ENCODE measurements at places on chromosomes 12 and 14.

DNA sequence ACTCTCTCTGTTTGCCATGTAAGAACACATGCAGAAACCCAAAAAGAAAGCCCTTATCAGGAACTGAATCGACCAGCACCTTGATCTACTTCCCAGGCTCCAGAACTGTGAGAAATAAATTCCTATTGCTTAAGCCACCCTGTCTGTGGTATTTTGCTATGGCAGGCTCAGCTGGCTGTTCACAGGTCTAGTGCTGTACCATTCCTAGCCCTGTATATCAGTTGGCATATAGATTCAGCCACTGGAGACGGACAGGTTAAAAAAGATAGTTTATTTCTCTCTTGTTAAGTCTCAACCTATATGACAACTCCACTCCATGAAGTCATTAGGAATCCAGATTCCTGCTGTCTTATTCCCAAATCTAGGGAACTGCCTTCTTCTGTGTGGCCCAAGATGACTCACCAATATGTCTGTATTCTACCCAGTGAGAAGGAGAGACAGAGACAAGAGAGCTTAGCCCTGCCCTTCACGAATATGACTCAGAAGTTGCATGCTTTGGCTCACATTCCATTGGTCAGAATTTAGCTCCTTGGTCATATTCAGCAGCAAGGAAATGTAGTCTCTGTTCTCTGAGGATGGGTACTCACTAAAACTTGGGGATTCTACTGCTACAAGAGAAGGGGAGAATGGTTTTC lies 57.0 kb downstream of the PLEKHG7 start:
- ATAC-seq, result no peak

- peak; percentile 97 for ATAC-seq
Measured at GRCh38 chr12:89225401-89225800, 126.9 kb downstream of the DUSP6 start.

- ATAC-seq, result no peak
Measured at GRCh38 chr14:44163946-44164345, 343.1 kb downstream of the FSCB start.

DNA sequence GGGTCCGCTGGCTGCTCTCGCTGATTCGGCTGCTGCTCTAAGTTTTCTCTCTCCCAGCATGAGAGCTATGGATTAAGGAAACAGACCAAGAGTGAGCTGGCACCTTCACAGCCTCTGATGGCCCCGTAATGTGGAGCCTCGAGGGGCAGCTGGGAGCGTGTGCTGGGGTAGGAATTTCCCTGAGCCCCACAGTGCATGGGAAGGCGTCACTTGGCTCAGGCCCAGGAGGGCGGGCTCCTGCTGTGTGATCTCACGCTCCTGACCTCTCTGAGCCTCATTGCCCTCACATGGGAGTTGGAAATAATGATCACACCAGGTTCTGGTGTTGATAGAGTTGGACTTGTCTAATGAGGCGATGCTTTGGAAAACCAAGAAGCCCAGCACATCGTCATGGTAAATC lies 238.6 kb upstream of the CRY1 start:
- ATAC-seq, result no peak

- no peak for ATAC-seq
Measured at GRCh38 chr14:94337274-94337673, 14.1 kb upstream of the SERPINA6 start.

DNA sequence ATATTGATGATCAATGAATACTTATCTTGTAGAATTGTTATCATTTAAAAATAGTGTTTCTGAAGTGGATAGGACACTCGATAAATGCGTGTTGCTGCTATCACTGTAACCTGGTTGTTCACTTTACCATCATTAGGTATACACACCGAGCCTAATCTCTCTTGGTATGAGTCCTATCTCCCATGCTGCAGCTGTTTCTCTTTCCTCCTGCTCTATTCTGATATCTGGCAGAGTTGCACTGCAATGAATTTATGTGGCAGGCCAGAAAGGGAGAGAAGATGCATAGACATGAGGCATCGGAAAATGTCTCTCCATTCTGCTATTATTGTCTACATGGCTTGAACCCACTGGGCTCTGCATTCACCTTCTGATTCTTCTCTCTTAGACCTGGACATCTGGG lies 26.7 kb downstream of the KCNK10 start:
- ATAC-seq, result no peak

GRCh38 chr12:110816779-110817178 lies 30.0 kb upstream of the CCDC63 start:
- no peak for ATAC-seq

DNA sequence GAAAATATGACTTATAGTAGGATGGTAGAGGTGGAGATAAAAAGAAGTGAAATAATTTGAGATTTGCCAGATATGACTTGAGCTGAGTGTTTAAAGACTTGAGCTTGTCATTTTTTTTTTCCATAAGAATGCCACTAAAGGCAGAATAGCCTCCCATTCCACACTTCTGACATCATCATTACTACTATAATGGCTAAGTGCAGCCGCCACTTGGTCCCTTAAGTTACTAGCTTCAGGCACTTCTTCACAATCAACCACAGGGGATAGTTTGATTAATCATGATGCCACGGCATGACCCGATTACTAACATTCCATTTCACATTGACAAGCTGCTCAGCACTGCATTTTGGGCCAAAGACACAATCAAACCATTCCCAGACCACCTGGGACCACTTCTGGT lies 127.9 kb downstream of the EFCAB11 start:
- no peak for ATAC-seq

GRCh38 chr14:61429316-61429715 lies 107.9 kb downstream of the PRKCH start:
- ATAC-seq, result no peak

All from activated CD4-positive, CD25-positive, alpha-beta regulatory T cell treated with anti-CD3 and anti-CD28 coated beads, Interleukin-2, amount 50 U/mL, for 24 hours (primary cell).